Calu3 (cell line): ENCODE measurements at places on chromosomes 1 and 21.
A peak's percentile ranks its signal among the peaks of the same experiment; 100 is the strongest.

- DNase-seq: peak; percentile 39
- peaks cover 14% of the 10 kb centered on the region for H3K4me1 ChIP-seq
- peaks cover 26% of the 10 kb centered on the region for H3K36me3 ChIP-seq
Measured at GRCh38 chr21:46634966-46635323, 529 bp upstream of the PRMT2 start.

DNA sequence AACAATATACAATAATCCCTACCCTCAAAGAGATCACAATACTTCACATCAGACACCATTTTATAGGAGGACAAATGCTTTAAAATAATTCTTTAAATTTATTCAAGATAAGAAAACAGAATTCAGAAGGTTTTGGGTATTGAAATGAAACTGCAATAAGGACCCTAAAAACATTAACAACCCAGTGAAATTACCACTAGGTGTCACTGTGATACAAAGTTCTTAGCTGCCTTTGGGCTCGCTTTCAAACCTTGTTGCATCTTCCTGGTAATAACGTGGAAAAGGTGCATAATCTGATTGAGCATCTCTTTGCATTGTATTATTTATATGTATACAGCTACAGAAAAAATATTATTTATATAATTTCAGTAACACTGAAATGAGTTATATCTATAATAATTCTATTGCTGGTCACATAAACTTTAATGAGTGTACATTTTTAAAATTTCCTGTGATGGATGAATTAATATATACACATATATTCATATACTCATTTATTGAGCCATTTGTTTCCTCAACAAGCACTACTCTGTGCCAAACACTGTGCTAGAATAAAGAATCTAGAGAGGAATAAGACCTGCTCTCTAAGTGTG is 185.2 kb downstream of the FAF1 start:
- peak; percentile 12 for DNase-seq
- no peak overlapping the region for H3K4me3 ChIP-seq
- no peak overlapping the region for H3K27ac ChIP-seq

DNA sequence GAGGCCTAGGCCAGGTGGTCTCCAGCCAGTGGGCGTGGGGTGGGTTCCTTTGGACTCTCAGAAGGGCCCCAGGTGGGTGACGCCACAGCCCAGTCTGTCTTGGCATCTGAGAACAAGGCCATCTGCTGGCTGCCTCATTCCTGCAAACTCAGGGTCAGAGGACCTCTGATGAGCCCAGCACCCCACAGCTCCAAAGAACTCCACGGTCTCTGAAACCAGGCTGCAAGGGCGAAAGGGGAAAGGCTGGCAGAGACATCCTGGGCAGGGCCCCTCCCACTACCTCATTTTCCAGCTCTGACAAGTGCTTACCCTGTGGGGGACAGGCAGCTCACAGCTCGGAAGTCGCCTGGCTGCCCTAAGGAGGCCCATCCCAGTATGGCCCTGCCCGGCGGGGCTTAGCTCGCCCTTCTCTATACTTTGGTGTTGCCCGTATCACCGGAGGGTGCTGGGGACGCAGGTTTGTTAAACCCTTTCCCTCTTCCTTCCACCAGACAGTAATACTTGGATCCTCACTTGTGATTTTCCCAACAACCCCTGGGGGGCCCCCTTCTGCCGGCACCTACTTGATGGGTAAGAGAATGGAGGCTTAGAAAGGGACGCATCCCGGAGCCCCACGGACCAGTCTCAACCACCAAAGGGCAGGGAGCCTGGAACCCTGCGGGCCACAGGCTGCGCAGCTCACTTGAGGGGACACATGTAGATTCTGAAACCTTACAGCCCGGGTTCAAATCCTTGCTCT is 10.9 kb upstream of the EDN2 start:
- peak; percentile 48 for DNase-seq
- peaks cover 1% of the 10 kb centered on the region for H3K27me3 ChIP-seq

GRCh38 chr1:54398963-54399528 is 7.1 kb downstream of the SSBP3 start:
- no peak overlapping the region for H3K27ac ChIP-seq
- no peak overlapping the region for H3K4me3 ChIP-seq
- H3K4me1 ChIP-seq: no peaks in the 10 kb centered on the region
- DNase-seq: no peak
- no peaks in the 10 kb centered on the region for H3K27me3 ChIP-seq

DNA sequence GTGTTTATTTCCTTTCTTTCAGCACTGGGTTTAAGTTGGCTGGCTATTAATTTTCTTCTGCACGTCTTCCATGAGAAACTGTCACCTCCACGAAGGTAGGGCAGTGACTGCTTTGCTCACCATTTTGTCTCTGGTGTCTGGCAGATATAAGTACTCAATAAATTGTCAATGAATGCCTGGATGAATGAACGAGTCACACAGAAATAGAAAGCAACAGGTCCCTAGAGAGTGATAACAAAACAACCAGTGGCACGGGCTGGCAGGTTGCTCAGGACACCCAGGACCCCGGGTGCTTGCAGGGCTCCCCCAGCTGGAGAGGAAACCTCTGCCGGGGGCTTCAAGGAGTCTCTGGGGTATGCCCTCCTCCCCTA is 3.2 kb upstream of the MYOC start:
- H3K27ac ChIP-seq: no peak overlapping the region
- no peaks in the 10 kb centered on the region for H3K36me3 ChIP-seq
- H3K4me1 ChIP-seq: peaks cover 34% of the 10 kb centered on the region
- no peak overlapping the region for H3K4me3 ChIP-seq
- DNase-seq: no peak
- no peaks in the 10 kb centered on the region for H3K27me3 ChIP-seq

GRCh38 chr1:233033361-233033760 is 83.0 kb downstream of the NTPCR start:
- H3K27me3 ChIP-seq: no peaks in the 10 kb centered on the region
- H3K4me1 ChIP-seq: no peaks in the 10 kb centered on the region
- no peaks in the 10 kb centered on the region for H3K36me3 ChIP-seq
- H3K27ac ChIP-seq: no peak overlapping the region
- H3K4me3 ChIP-seq: no peak overlapping the region
- DNase-seq: no peak

DNA sequence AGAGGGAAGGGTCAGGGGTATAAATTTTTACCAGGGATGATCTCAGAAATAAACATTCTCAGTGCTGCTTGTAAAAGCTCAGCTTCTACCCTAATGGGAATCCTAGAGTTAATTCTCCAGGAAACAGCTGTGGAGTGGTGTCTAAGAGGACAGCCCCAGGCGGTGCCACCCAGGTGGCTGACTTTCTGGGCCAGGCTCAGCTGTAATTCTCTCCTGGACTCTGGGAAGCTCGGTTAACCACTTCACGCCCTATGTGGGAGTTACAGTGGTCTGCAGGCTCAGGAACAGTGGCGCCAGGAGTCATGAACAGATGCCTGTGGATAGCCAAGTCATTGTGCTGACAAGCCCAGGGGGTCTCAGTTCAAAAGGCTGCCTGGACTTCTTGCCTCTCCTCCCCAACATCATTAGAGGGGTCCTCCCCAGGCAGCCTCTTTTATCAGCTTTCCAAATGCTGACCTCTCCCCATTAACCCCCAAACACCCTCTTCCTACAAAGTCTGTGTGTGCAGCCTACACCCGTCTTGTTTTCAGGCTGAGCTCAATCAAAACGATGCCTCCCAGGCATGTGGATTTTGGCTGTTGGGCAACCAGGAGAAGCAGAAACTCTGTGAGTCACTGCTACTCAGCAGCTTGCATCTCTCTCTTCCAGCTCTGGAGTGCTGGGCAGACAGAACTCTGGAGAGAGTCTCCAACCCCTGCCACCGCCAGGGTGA is 1.2 kb downstream of the HHIPL2 start:
- no peak overlapping the region for H3K4me3 ChIP-seq
- no peak overlapping the region for H3K27ac ChIP-seq
- DNase-seq: peak; percentile 13
- H3K27me3 ChIP-seq: peaks cover 41% of the 10 kb centered on the region
- H3K36me3 ChIP-seq: no peaks in the 10 kb centered on the region

DNA sequence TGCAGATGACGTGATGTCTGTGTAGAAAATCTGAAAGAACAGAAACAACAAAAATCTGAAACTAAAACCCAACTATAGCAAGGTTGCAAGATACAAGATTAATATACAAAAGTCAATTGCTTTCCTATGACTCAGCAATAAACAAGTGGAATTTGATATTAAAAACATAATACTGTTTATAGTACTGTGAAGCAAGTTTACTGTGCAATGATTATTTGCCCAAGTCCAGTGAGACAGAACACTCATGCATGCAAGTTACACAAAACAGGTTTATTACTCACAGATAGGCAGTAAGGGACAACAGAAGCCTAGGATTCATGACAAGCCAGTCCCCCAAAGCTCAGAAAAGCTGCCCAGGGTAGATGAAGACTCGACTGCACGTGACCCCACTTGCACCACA is 62.4 kb upstream of the RAB4A start:
- no peaks in the 10 kb centered on the region for H3K36me3 ChIP-seq
- H3K27ac ChIP-seq: no peak overlapping the region
- peaks cover 7% of the 10 kb centered on the region for H3K27me3 ChIP-seq
- no peaks in the 10 kb centered on the region for H3K4me1 ChIP-seq

DNA sequence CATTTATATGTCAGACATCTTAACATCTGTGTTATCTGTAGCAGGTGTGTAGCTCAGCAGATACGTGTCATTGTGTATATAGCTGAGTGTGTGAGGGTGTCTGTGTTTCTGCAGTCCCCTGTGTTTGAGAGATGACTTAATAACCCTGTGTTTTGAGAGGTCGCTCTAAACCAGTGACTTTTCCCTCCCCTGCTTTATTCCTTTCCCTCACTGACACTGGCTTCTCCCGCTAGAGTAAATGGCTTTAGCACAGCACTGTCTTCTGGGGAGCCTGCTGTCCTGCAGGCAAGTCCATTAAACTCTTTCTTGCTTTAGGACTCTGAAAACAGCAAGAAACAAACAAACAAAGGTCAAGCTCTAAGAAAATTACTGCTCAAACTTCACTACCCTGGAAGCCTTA is 53.0 kb downstream of the VANGL1 start:
- H3K4me3 ChIP-seq: no peak overlapping the region
- DNase-seq: no peak
- H3K27me3 ChIP-seq: no peaks in the 10 kb centered on the region
- no peak overlapping the region for H3K27ac ChIP-seq

DNA sequence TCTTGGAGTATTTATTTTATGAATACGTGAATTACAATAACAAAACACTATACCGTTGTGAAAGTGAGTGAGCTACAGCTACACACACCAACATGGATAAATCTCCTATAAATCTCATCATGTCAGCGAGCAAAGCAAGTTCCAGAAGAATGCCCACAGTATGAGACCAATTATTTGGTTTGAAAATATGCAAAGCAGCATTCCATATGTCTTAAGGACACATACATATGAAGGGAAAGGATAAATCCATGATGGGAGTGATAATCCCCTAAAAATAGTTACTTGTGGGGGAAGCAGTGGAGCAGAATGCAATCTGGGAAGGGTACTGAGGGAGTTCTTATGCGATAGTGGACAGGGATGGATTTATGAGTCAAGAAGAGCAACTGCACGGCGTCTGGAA is 261.3 kb downstream of the DISC1 start:
- no peak overlapping the region for H3K4me3 ChIP-seq
- no peaks in the 10 kb centered on the region for H3K36me3 ChIP-seq
- no peak for DNase-seq
- no peaks in the 10 kb centered on the region for H3K27me3 ChIP-seq
- H3K4me1 ChIP-seq: peaks cover 11% of the 10 kb centered on the region
- H3K27ac ChIP-seq: no peak overlapping the region

DNA sequence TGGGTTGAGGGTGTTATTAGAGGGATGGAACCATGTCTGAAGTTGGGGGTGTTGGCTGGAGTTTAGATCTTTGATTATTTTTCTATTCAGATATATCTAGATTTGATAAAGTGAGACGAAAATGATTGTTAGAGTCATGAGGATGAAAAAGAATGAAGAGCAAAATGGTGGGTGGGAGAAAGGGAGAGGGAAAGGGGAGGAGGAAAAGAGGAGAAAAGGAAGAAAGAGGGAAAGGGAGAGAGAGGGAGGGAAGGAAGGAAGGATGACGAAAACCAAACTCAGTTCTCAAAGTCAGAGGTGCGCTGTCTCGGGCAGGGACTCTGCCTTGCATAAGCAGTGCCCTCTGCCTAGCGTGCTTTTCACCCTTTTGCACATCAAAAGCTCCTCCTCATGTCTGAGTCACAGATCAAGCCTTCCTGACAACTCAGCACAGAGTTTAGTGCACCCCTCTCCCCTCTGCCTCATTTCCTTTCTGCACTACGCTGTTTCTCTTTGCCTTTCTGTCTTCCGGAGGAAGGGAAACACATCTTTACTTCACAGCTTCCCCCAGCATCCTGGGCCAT is 225.8 kb upstream of the PROX1 start:
- H3K27me3 ChIP-seq: peaks cover 71% of the 10 kb centered on the region
- no peak overlapping the region for H3K4me3 ChIP-seq
- no peaks in the 10 kb centered on the region for H3K4me1 ChIP-seq
- no peaks in the 10 kb centered on the region for H3K36me3 ChIP-seq
- DNase-seq: no peak

GRCh38 chr1:117930173-117930447 is 571 bp downstream of the WDR3 start:
- H3K4me3 ChIP-seq: peak overlapping the region; percentile 89
- DNase-seq: no peak
- peaks cover 31% of the 10 kb centered on the region for H3K4me1 ChIP-seq

DNA sequence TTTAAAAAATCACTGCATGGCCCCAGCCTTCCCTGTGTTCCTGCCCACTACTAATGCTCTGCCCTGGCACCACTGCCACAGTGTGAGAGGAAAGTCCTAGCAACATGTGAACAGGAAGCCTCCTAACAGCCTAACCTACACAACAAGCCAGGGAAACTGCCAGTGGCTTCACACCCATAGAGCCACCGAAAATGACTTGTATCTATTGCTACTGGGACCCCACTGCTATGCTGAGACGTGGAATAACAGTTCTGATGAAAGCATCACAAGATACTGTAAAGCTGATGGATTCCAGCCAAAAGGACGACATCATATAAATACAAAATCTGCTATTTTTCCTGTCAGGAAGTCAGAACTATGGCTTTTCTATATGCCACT is 74.9 kb downstream of the JAK1 start:
- no peak overlapping the region for H3K4me3 ChIP-seq
- H3K36me3 ChIP-seq: no peaks in the 10 kb centered on the region
- no peaks in the 10 kb centered on the region for H3K27me3 ChIP-seq
- no peak overlapping the region for H3K27ac ChIP-seq
- DNase-seq: no peak
- peaks cover 63% of the 10 kb centered on the region for H3K4me1 ChIP-seq

GRCh38 chr1:166383635-166384346 is 217.0 kb upstream of the FAM78B start:
- no peaks in the 10 kb centered on the region for H3K36me3 ChIP-seq
- no peak overlapping the region for H3K4me3 ChIP-seq
- DNase-seq: no peak
- peaks cover 43% of the 10 kb centered on the region for H3K27me3 ChIP-seq
- no peak overlapping the region for H3K27ac ChIP-seq
- no peaks in the 10 kb centered on the region for H3K4me1 ChIP-seq

GRCh38 chr1:20928146-20928545 is 141.0 kb upstream of the HP1BP3 start:
- no peak for DNase-seq
- no peaks in the 10 kb centered on the region for H3K36me3 ChIP-seq
- H3K4me1 ChIP-seq: no peaks in the 10 kb centered on the region
- H3K4me3 ChIP-seq: no peak overlapping the region
- H3K27ac ChIP-seq: no peak overlapping the region

GRCh38 chr1:54396261-54396933 is 9.8 kb downstream of the SSBP3 start:
- no peaks in the 10 kb centered on the region for H3K27me3 ChIP-seq
- no peak for DNase-seq
- no peaks in the 10 kb centered on the region for H3K36me3 ChIP-seq
- no peak overlapping the region for H3K27ac ChIP-seq
- no peak overlapping the region for H3K4me3 ChIP-seq
